AG10803 (cell line): ENCODE measurements at places on chromosomes 7 and 10.

DNA sequence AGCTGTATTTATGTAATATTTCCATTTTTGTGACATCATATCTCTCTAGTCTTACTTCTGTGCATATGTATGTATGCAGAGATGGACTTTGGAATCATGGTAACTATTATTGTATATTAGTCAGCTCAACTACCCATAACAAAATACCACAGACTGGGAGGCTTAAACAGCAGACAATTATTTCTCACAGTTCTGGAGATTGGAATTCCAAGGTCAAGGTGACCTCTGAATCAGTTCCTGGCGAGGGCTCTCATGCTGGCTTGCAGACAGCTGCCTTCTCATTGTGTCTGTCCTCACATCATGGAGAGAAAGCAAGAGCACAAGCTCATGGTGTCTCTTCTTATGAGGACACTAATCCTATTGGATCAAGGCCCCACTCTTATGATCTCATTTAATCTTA is 79.1 kb downstream of the RAMP3 start:
- peak; percentile 50 for DNase-seq

GRCh38 chr7:103921692-103922091 is 67.8 kb downstream of the RELN start:
- no peak for DNase-seq

GRCh38 chr10:103816431-103816830 is 38.9 kb downstream of the SH3PXD2A start:
- DNase-seq: no peak

- DNase-seq: no peak
Measured at GRCh38 chr7:100075418-100075817, 6.1 kb downstream of the ZNF3 start.

GRCh38 chr7:4015371-4015770 is 666.7 kb upstream of the FOXK1 start:
- no peak for DNase-seq
